GM06990 (cell line): ENCODE measurements at places on chromosomes 11 and 22.

DNA sequence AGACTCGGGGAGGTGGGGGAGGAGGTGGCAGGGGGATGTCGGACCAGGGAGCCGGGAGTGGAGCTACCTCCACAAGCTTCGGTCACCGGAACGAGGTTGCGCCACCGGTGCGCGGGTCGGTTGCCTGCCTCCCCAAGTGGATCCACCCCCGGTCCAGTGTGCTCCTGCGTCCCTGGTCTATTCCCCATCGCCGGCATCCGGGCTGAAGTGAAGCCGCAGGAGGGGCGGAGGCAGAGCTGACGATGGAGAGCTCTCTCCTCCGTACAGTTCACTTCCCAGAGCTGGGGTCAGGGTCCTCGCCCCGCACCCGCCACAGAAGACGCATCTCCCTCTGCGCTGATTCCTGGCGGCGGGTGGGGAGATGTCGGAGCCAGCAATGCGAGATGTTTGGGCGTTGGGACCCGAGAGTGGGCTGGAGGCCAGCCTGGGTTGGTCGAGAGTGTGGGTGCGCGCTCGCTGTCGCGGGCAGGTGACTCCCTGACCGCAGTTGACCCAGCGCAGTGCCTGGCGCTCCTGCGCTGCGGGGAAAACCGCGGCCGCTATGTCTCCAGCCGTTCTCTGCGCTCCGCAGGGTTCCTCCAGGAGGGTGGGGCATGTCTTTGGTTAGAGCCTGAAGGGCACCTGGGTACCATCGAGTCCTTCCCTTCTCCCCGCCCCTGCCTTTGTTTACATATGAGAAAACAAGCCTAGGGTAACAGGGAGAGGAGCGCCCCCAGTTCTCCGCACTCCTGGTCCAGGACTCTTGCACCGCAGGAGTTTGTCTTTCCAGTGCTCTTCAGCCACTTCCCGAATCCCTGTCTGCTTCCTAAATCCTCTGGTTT, 1.7 kb downstream of the C11orf96 start:
- peak; percentile 25 for DNase-seq

DNA sequence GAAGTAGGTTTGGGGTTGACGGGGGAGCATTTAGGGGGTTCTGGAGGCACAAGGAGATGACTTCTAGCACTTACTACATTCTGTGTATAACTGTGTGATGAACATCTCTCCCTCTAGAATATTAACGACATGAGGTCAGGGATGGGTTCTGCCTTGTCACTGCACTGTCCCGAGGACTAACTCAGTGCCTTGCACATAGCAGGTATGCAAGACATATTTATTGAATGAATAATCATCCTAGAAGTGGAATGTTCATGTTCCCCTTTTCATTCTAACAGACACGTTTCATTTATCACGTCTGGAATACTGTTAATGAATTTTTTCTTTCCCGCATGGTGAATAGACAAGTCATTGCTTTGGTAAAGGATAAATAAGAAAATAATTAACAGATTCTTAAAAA, 12.6 kb downstream of the SYT13 start:
- DNase-seq, result no peak

DNA sequence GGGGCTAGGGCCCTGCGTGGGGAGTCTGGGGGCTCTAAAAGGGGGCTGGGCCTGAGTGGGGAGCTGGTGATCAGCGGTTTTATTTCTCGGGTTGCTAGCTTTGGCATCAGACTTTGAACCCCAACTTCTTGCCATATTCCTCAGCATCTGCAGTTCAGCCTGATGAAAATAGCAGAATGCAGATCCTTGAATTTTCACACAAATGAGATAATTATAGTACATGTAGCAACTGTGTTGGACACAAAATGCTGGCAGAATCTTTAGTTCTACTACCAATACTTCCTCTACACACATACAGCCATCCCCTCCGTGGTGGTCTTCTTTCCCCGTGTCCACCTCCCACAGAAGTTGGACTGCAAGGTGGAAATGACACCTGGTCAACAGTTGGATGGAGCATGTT, 1.5 kb downstream of the ZC3H7B start:
- no peak for DNase-seq

DNA sequence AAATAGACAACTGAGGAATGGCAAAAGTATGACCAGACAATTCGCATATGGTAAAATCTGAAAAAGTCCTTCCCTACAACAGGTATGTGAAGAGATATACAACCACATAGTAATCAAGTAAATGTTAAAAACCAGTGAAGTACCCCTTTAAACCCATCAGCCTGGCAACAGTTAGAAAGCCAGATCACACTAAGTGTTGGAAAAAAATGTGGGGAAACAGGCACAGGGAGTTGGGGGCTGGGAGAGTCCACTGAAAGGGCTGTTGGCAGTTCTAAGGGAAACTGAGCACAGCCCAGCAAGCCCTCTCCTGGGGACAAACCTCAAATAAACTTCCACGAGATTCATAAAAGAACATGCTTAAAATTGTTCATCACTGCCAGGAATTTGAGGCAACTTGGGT, 242.1 kb downstream of the BUD13 start:
- no peak for DNase-seq

GRCh38 chr22:37258753-37259401, 14.8 kb upstream of the RAC2 start:
- no peak for DNase-seq

- DNase-seq, result no peak
Observed at GRCh38 chr11:45087900-45088160, 58.6 kb upstream of the PRDM11 start.

- DNase-seq, result no peak
Observed at GRCh38 chr11:83611600-83611999, 325.4 kb upstream of the CCDC90B start.

DNA sequence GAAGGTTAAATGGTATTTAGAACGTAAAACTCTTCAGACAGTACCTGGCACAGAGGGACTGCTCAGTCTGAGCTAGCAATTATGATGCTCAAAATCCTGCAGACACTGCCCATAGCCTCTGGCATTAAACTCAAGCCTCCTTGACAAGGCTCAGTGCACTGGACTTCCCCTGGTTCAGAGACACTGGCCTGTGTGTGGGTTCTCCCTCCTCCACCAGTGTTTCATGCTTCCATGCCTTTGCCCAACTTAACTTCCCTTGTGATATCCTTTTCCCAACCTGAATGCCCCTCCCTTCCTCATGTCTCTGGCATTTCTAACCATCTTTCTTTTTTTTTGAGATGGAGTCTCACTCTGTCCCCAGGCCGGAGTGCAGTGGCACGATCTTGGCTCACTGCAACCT, 9.1 kb downstream of the LTBP3 start:
- DNase-seq, result no peak
